Caki2 (cell line): ENCODE measurements at places on chromosomes 5 and 9. TPM values are rescaled to one million over a fixed set of nuclear protein-coding genes. Genes with fewer than 3 reads are reported as not detected.

DNA sequence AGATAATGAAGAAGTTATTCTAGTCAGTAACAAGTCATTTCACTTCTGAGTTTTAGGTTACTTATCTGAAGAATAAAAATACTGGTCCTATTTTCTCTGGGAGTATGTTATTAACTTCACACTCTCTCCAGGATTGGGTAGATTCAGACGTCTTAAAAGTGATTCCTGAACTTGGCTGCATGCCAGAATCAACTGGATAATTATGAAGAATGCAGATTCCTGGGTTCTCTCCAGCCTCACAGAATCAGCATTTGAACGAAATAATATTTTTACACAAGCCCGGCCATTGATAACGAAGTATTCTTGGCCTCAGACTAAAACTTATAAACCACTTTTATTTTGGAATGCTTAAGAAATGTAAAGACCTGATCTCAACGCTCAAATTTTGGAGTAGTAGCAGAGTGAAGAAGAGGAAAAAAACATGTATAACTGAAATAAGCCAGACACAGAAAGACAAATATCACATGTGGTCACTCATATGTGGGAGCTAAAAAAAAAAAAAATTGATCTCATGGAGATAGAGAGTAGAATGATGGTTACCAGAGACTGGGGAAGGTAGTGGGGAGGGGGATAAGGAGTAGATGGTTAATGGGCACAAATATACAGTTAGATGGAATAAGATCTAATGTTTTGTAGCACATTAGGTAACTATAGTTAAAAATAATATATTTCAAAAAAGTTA is 507.3 kb downstream of the ISL1 start:
- DNase-seq: no peak

- DNase-seq: no peak
These were observed 433.2 kb downstream of the MAT2B start for GRCh38 chr5:163938595-163938994.

DNA sequence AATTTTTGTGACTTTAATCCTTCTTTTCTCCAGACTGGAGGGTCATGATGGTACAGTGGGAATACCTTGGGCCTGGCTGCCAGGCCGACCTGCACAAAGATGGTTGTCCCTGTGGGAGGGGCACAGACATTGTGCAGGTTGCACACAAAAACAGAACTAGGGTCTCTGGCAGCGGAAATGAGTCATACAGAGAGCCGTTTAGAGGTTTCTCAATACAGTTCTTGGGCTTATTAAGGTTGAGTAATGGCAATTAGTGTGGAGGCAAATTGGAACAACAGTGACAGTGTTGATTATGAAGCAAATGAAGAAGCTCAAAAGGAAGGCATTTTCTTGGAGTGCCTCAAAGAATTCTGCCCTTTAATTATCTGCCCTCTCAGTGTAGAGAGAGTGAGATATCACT is 173.6 kb downstream of the TENT4A start:
- no peak for DNase-seq

The FGD3 gene
- 0.96 TPM in 1 of 2 replicates, not detected in the other for total RNA-seq

GRCh38 chr5:139091439-139092156 is 106.6 kb downstream of the SIL1 start:
- DNase-seq: no peak

GRCh38 chr9:137647096-137647714 is 28.4 kb downstream of the EHMT1 start:
- no peak for DNase-seq

- DNase-seq: no peak
These were observed 37.9 kb upstream of the NR4A3 start for GRCh38 chr9:99783799-99784198.

DNA sequence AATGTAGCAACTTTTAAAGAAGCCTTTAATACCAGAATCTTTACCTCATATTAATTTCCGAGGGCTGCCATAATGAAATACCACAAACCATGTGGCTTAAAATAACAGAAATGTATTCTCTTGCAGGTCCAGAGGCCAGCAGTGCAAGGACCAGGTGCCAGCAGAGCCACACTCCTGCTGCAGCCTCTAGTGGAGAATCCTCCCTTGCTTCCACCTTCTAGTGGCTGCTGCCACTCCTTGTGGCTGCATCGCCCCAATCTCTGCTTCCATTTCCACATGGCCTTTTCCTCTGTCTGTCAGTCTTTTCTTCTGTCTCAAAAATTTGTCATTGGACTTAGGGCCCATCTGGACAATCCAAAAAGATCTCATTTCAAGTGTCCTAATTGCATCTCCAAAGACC is 401.5 kb downstream of the EFNA5 start:
- DNase-seq: no peak

DNA sequence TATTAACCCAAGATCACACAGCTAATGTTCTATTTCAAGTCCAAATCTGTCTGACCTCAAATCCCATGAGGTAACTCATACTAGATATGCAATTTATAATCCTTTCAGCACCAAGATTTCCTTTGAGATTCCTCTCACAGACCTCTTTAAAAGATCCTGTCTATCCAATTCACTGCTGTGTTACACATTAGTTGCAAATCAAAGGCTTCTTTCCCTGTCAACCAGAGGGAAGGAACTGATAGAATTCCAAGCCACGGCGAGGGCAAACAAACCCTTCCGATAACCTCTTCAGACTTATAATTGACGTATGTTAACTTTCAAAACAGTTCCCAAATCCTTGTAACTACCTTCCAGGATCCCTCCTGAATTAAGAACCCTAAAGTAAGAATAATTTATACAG is 168.9 kb downstream of the DRD1 start:
- DNase-seq: no peak

The PTPDC1 gene
- 1.9 and 3.3 TPM in 2 replicates for total RNA-seq

DNA sequence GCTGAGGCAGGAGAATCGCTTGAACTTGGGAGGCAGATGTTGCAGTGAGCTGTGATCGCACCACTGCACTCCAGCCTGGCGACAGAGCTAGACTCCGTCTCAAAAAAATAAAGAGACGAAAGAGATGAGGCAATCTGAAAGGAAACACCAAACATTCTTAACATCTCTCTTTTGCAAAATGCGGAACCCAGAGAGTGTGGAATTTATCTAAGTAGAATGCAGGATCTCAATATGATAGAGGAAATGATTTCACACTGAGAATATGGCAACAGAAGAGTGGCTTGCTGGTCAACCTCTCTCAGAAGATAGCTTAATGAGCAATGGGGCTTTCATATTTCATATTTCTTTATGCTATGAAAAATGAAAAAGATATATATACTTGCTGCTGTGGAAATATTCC is 33.4 kb upstream of the PCA3 start:
- DNase-seq: no peak

DNA sequence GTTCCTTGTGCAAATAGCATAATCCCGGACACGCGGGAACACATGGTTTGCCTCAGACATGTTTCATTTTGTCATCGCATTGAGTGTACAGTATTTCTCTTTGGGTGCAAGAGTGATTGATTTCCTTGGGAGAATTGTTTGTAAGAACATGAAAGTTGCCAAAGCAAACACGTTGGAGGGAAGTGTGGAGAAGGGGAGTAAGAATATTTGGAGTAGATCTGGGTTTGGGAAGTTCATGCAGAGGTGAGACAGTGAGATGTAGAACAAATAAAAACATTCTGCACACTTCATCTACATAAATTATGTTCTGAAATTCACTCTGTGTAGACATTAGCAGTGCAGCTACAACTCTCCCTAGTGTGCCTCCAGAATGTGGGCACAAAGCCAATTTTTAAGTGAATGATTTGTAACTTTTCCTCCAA is 24.0 kb downstream of the FOXD1 start:
- DNase-seq: no peak

DNA sequence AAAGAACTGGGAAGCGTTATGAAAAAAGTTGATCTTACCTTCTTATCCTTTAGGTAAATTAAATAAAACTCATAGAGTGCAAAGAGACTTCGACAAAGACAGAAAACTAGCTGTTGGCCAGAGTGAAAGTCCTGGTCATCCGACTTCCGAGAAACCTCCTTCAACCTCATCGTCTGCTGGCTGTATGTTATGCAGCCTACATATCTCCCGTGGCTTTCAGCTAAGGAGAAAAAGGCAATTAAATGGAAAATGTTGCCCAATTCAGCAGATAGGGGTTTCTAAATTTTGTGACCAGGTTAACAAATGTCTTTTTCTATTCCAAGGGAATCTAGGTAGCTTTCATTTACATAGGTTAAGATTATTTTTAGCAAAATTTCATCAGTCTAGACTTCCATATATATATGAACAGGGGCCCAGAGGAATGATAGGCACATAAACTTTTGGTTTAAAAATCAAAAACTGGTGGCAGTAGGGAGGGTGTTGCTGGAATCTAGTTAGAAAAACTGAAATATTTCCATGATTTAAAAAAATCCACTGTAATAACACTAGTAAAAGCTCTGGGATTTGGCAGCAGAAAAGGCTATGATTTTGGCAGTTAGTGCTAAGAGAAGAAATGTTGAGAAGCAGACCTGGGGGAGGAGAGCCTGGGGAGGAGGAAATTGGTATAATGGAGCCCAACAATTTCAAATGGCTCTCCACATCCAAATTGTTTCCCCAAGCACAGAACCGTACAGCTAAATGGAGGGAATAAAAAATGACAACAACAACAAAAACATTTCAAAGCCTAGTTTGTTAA is 32.1 kb downstream of the RAI14 start:
- DNase-seq: no peak
